ENCODE measurements at places on chromosomes 1 and 21.
A peak's percentile ranks its signal among the peaks of the same experiment; 100 is the strongest.

GRCh38 chr21:17612023-17612564 lies 607 bp downstream of the BTG3 start:
- peak; percentile 48 for DNase-seq

- DNase-seq, result no peak
Measured at GRCh38 chr1:36790191-36790590, 244.1 kb downstream of the GRIK3 start.

DNA sequence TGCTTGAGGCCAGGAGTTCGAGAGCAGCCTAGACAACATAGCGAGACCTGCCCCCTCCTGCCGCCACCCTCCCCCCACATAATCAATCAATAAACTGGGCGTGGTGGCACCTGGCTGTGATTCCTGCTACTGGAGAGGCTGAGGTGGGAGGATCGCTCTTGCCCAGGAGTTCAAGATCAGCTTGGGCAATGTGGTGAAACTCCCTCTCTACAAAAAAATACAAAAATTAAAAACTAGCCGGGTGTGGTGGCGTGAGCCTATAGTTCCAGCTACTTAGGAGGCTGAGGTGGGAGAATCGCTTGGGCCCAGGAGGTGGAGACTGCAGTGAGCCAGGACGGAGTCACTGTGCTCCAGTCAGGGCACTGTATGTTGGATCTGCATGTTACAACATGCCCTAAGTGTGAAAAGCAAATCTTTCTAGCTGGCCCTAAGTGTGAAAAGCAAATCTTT lies 7.0 kb upstream of the MDM4 start:
- DNase-seq, result no peak

GRCh38 chr1:110513511-110513910 lies 5.5 kb downstream of the KCNA10 start:
- DNase-seq, result peak; percentile 63

- peak; percentile 25 for DNase-seq
Measured at GRCh38 chr1:115450501-115451040, 112.5 kb upstream of the NGF start.

Measured in amniotic epithelial cell (primary cell).